ENCODE measurements at places on chromosomes 6 and 20.
A peak's percentile ranks its signal among the peaks of the same experiment; 100 is the strongest.

DNA sequence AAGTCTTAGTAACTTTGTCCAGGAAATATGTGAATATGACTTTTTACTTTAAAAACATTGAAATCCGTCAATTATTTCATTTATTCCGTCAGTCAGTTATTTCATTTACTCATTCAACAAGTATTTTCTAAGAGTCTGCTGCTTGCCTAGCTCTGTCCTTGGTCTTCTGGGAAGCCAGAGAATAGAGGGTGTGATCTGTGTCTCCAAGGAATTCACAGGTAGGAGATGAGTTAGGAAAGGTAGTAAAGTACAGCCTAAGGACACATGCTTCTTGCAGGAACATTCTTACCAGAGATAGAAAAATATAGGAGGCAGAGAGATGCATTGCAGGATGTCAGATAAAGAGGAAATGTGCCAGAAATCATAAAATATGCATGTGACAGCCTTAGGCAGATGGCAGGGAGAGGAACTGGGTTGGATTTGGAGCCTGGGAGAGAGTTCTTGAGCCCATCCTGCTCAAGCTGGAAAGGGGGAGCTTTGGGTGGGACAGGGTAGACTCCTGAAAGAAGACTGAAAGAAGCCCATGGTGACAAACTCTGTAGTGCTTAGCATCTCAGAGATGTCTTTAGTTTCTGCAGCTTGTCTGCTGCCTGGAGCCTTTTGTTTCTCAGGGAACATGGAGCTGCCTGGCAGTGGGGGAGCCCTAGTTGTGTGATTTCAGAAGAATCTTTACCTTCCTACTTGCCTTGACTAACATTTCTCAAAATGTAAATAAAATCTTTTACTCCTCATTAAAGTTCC, 3.5 kb downstream of the SH3BGRL2 start:
- peak; percentile 17 for DNase-seq

DNA sequence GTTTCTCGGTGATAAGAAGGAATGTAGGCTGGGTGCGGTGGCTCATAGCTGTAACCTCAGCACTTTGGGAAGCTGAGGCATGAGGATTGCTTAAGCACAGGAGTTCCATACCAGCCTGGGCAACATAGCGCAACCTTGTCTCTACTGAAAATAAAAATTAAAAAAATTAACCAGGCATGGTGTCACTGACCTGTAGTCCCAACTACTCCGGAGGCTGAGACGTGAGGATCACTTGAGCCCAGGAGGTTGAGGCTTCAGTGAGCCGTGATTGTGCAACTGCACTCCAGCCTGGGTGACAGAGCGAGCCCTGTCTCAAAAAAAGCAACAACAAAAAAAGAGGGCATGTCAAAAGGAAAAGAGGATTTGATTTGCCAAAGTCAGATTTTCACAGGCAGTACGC, 3.9 kb downstream of the NEU1 start:
- no peak for DNase-seq

DNA sequence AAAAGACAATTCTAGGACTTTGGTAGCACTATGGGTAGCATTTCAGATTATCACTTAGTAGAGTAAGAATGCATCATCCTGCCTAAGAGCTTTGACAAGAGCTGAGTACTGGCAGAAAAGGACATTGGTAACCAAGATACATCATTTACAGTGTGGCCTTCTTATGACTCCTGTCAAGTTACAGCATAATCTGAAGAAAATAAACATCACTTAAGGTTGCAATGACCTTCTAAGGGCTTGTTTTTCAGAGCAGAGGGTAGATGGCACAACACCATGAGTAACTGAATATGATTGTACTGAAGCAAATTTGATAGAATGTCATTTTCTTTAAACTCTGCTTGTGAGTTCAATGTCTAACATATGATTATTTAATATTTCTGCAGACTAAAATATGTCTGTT, 822.6 kb downstream of the TBC1D32 start:
- no peak for DNase-seq

GRCh38 chr20:38167851-38168760, 3.0 kb upstream of the TGM2 start:
- peak; percentile 29 for DNase-seq

DNA sequence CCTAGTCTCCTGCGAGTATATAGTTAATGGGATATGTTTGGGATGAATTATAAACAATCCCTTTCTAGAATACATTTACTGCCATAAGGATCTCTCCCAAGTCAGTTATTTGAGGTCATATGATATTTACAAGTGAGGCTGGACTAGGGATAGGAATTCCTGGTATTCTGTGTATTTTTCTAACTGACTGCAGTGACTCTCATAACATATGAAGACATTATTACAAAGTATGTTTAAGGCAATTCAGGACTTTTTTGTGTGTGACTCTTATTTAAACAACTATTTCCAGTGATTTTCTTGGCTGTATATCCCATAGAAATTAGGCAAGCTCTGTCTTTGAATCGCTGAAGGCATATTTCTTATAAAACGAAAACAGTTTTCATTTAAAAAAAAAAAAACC, 18.4 kb upstream of the TNFAIP3 start:
- DNase-seq = no peak

DNA sequence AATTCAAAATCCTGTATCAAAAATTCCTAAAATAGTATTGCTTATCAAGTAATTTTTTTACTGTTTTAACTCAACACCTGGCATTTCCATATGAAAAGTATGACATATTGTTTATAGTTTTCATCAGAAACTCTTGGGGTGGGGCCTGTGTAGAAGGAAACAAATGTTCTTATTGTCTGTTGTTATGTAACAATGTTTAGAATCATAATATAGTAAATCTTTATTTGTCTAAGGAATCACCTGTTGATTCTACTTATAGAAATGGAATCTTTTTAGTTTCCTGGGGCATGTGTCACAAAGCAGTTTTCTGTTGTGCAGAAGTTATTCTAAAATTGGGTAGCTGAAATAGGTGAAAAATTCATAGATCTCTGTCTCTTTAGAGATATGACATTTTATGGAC, 4.9 kb downstream of the ARMC2 start:
- DNase-seq = no peak

- DNase-seq = no peak
These were observed 19.9 kb downstream of the DSP start for GRCh38 chr6:7561153-7561964.

DNA sequence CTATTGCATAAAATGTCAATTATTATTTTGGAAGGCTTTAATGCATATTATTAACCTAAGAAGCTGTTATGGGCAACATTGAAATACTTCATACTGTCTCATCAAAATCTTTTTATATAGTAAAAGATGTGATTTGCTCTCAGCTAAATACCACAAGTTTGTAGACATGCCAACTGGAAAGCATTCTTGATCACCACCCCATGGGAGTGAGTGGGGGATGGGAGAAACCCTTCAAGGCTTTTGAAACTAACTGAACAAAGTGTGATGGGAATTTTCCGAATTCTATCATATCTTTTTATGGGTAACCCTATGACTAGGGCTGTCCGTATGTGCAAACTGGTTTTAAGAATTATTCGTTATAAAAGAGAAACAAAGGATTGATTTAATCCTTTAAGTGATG, 377.3 kb upstream of the JAG1 start:
- no peak for DNase-seq

DNA sequence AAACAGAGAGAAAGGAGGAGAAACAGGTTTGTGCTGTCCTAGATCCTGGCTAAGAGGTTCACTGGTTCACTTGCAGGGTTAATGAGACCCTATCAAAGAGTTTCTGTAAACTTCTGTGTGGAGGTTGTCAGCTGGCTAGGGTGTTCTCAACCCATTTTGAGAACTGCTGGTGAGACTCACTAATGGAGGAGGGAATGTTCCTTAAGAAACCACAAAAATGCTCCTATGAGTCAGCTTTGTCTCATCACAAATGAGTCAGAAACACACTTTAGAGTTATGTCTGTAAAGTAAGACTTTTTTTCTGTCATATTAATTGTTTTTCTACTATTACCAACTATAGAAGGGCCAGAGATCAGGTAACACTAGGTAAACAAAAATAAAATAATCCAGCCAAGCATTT, 884.4 kb downstream of the PHF3 start:
- DNase-seq = no peak

DNA sequence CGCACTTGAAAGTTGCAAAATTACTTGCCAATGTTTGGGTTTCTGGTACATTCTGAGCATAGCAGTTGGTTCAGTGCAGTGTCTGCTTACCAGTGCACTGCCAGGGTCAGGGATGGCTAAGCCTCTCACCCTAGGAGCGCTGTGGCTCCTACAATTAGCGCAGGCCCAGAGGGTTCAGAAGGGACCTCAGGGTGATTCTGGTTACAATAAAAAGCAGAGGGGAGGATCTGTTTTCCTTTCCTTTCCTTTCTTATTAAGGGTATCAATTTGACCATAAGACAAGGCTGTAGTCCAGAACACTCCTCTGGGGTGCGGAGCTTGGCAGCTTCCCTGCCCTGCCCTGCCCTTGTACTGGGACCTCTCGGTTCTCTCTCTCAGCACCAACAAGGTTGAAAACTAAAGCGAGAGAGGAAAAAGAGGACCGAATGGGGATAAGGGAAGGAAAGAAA, 2.6 kb downstream of the MAFB start:
- peak; percentile 44 for DNase-seq
